ENCODE measurements at places on chromosomes 1 and 21.

- no peak for DNase-seq
Measured at GRCh38 chr21:36073181-36073580, 3.4 kb downstream of the CBR1 start.

DNA sequence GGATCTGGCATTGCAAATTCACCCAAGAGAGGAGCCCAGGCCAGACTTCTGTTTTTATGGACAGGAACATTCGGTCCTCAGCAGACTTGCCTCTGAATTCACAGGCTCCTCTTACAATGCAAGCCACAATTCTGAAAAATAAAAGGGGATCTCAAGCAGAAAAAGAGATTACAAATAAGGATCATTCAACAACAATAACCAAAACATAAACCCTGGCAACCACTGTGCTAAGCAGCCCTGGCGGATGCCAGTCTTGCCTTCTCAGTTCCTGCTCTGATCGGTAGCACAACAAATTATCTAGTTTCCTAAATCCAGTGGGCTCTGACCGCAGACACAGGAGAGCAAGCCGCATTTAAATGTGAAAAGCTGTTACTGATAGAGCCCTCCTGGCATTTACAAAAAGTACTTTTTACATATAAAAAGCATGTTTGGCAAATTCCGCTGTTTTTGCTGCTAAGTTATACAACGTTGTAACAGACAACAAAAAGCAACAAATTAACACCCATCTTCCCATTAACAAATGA, 123.4 kb upstream of the FOXD3 start:
- no peak for DNase-seq

GRCh38 chr1:103783944-103784377, 34.3 kb downstream of the AMY1C start:
- DNase-seq: no peak

DNA sequence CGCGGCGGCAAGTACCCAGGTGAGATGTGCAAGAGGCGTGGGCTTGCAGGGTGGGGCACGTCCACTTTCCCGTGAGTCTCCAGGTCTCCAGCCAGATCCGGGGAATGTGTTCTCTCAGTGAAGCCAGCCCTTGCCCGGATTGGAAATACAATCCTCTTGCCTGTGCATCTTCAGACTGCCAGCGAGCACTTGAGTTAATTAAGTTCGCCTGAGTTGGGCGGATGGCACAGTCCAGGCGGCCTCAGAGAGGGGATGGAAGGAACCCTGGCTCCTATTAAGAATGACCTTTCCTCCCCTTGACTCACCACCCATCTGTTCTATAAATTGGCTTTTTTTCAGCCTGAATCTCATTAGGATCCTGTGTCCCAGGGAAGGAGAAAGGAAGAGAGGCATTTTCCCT, 33.3 kb upstream of the CNTN2 start:
- DNase-seq: no peak

- DNase-seq: no peak
Measured at GRCh38 chr1:205144046-205144720, 22.4 kb upstream of the RBBP5 start.

- DNase-seq: no peak
Measured at GRCh38 chr1:4269330-4269729, 369.3 kb upstream of the C1orf174 start.

DNA sequence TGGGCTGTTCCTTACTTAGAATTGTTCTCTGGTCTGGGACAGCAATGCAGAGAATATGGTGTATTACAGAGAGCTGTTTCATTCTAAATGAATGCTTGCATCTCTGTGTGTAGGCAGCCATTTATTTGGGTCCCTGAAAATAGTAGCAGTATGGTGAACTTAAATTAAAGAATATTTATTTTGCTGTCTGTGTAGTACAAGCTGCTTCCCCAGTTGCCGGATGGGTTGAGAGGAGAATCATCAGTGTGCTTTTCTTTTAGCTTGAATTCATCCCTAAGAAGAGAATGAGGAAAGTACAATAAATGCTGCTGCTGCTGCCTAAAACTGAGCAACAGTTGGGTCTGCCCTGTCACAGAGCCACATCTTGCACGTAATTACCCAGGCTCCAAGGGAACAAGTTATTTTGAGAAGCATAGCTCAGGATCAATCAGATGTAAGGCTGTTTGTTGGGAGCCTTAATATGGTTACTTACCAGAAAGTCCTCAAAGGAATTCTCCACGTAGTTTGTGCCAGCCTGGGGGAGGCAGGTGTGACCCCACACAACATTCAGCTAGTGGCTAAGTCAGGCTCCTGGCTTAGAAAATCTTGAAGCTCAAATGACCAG, 16.6 kb downstream of the ACTN2 start:
- no peak for DNase-seq

- DNase-seq: no peak
Measured at GRCh38 chr1:164470996-164471395, 88.0 kb upstream of the PBX1 start.
